Transverse colon (tissue), 4 donors: ENCODE measurements at places on chromosomes 4 and X. TPM values are rescaled to one million over a fixed set of nuclear protein-coding genes. Genes with fewer than 3 reads are reported as not detected.

DNA sequence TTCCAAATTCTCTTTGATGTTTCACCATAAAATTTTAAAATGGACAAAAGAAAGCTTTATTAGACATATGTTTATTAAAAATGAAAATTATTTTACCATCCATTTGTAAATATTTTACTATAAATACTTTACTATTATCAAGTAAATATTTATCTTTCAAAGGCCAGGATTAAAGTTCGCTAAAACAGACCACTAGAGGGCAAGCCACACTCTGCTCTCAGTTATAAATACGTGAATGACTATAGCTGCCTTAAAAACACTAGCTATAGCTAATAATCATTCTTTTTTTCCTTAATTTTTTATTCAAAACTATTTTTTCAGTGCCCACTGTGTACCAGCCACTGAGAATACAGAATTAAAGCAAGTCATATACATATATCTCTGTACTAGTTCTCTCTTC is 38.6 kb downstream of the UNC5C start:
- DNase-seq = no peak

INTU gene
- 5.1 TPM for total RNA-seq

SHROOM4 gene
- 4.0 TPM for total RNA-seq

DNA sequence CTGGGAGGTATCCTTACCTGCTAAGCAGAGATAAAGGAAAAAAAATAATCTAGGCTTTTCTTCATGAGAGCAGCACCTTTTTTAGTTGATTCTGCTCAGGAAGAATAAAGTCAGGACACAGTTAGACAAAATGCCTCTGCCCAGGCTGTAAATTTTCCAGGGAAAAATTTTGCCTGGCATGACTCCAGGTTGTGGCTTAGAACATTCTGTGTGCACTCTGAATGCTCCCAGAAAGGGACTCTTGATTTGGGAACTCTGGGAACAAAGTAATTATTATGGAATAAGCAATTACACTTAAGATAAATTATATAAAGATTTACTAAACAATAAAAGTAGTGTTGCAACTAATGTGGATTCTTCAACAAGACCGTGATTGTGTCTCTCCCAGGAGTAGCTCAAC is 826.2 kb upstream of the TENM3 start:
- DNase-seq = no peak

- DNase-seq = no peak
These were observed 896 bp downstream of the KDR start for GRCh38 chr4:55124322-55125076.

- DNase-seq = no peak
These were observed at the start of gene HMX1 for GRCh38 chr4:8871417-8872401. Gene HMX1, minus strand, starts transcription at chr4:8871839. Its CDS starts 225 bp downstream, at chr4:8871614.

IBSP gene
- total RNA-seq = not detected
